Anterior cingulate cortex (tissue), 58 donors: ENCODE measurements at places on chromosomes 7 and 10.

GRCh38 chr10:5546891-5547680, 22.3 kb downstream of the CALML3 start:
- DNase-seq = no peak

- no peak for DNase-seq
Observed at GRCh38 chr10:7902413-7902812, 84.1 kb downstream of the TAF3 start.

- DNase-seq = no peak
Observed at GRCh38 chr10:22560096-22560912, 154.1 kb downstream of the PIP4K2A start.

GRCh38 chr7:156895024-156895780, 2.2 kb upstream of the LMBR1 start:
- no peak for DNase-seq

DNA sequence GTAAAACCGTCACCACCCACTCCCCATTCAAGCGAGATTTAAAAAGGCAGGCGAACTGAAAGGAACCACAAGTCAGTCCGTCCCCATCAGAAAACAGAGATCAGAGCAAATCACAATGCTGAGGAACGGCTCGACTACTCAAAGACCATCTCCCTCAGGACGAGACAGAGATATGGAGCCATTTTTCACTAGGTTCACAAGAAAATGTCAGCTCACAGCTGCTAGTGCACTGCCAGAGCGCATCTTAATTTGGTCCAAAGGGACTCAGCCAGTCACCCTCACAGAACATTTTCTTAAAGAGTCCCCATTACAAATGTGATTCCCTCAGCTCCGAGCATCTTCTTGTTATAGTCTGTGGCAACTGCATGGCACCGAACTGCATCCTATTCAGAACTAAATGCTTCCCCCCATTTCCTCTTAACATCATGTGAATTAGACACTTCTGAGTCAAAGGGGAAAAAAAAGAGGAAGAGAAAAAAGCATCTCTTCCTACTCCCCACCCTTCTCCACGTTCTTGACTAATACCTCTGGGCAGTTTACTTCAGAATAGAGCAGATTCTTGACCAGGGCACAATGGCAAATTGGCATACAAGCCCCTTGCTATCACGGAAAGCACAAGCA, 683.9 kb downstream of the MAGI2 start:
- DNase-seq = no peak

DNA sequence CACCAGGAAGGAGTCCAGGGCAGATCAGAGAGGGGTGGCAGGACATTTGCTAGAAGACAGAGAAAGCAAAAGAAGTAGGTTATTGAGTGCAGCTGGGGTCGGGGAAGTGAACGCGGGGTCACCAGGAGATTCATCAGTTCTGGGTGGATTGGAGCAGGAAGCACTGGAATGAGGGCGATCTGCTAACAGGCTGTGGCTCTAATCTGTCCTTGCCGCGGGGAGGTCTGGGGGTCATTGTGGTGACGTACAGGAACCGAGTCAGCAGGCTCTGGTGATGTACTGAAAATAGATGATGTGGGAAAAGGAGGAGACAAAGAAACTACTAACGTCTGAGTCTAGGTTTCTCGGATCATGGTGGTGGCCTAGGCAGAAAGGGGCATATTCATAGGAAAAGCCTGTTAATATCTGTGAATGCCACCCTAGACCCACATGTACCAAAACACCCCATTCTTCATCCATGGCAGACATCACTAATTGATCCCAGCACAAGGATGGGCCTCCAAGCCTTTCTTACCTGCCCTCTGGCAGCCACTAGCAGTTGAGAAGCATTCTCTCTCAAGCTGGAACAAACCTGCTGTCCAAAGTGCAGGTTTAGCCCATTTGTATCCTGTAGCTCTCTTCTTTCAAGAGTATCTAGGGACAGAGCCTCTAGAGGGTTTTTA, 134.5 kb downstream of the C10orf105 start:
- no peak for DNase-seq

DNA sequence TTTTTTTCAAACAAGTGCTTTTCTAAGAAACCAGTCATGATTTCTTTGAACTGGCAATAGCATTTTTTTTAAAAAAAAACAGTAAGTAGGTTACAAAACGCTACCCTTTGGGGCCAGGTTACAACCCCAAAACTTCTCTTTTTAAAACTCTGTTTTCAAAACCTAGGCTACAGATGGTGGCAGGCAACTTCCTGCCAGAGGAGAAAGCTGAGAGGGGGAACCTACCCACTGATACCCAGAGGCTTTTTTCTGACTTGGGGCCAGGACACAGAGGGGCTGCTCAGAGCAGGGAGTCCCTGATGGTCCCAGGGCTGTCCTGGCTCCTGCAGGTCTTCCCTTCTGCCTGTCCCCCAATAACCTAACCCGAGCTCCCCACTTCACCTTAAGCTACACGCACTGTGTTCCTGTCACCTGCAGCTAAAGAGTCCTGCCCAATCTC, 6.9 kb downstream of the STN1 start:
- DNase-seq = no peak

DNA sequence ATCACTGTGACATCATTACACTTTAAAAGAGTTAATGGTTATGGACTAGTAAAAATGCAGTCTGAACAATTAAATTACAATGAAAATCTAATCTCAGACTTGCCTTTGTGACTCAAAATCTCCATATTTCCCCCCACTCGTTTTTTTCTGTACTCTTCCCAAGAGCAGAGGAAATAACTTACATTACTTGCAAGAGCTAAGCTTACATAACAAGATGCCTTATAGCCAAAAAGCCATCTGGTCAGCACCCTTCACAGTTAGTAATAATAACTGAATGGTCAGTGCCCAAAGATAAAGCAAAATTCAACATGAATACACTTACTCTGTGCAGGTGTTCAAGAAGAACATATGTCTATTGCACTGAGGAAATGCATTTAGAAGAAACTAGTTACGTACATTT, 1381.5 kb upstream of the CELF2 start:
- DNase-seq = no peak

- DNase-seq = no peak
Observed at GRCh38 chr7:28920424-28920823, 37.7 kb downstream of the TRIL start.

DNA sequence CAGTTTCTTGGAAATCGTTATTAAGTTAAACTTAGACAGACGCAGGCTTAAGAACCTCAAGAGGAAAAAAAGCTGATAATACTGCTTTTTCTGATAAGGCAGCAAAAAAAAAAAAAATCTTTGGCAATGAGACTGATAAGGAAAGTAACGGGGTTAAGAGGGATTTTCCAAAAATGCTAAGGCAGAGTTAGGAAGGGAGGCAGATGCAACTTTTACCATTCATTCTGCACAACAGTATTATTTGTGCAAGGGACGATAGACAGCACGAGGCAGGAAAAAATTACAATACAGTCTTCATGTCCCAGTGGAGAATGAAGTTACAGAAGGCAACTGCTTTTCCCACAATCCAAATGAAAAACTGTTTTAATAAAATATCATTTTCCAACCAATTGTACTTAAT, 194.0 kb downstream of the DOCK4 start:
- no peak for DNase-seq

DNA sequence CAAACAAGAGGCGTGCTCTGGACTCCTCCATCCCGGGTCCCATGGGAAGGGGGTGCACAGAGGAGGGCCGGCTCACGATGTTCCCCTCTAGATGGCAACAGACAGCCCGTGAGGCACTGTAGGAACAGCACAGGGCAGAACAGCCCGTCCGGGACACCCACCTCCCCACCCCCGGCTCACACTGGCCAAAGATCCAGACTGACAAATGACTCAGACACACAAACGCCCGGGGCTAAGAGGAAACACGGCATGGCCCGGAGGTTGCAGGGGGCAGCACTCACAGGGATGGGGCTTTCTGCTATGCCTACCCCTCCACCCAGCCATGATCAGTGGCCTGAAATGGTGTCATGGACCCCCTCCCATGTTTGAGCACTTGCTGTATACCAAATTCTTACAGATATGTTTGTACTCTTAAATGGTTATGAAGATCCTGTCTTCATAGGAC, 4.9 kb upstream of the ELN start:
- no peak for DNase-seq

DNA sequence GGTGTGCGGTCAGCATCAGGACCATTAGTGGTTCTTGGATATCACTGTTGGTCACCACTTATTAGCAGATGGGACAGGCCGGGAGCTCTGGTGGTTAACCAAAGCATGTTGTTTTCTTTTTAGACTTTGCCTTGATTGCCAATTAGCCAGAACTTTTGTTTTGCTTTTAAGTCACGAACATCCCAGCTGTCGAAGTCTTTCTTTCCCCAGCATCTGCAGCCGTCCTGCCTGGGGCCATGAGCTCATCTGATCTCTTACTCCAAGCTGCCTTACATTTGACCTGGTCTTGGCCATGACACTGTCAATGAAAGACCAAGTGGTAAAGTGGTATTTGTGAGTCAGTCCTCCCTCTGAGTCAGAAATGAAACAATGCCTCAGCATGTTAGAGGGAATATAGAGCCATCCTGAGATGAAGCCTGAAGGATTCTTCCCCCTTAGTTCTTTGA, 53.9 kb upstream of the CREB5 start:
- DNase-seq = no peak

GRCh38 chr10:29522918-29523317, 111.9 kb downstream of the SVIL start:
- DNase-seq = no peak

GRCh38 chr10:59362959-59363381, 621 bp upstream of the FAM13C start:
- no peak for DNase-seq

- no peak for DNase-seq
Observed at GRCh38 chr7:49791088-49791741, 17.8 kb downstream of the VWC2 start.

- no peak for DNase-seq
Observed at GRCh38 chr10:110944792-110945396, 25.5 kb downstream of the SHOC2 start.

DNA sequence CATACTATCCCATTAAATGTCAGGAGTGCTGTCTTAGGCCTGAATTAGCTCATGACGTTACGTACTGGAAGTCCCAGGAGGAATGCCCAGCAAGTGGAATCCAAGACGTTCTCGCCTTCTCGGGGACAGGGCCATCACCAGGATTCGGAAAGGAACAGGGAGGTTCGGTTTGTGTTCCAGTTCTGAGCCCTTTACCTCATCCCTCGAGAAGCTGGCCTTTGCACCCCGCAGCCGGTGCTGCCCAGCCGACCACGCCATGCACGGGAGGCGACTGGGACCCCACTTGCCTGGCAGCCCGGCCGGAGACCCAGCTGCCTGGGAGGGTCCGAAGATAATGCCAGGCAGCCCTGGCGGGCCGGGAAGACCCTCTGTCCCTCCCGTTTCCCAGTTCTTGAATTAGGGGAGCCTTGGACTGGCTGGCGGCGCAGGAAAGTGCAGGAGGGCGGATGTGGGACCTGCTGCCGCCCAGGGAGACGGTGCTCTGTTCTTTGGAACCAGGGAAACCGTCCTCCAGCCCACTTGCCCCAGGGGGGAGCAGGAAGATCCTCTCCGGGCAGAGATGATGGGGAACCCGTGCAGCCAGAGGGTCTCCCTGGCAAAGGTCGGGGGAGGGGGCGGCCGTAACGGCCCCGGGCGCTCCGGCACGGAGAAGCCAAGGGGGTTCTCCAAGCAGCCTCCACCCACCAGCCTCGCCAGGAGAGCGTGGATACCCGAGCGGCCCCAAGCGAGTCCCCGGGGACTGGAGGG, 671 bp upstream of the CHST3 start:
- DNase-seq = no peak

- no peak for DNase-seq
Observed at GRCh38 chr7:129530795-129531391, 28.6 kb downstream of the SMKR1 start.
